SJSA1 (cell line): ENCODE measurements at places on chromosomes 13 and 19. TPM values are rescaled to one million over a fixed set of nuclear protein-coding genes. Genes with fewer than 3 reads are reported as not detected.

DNA sequence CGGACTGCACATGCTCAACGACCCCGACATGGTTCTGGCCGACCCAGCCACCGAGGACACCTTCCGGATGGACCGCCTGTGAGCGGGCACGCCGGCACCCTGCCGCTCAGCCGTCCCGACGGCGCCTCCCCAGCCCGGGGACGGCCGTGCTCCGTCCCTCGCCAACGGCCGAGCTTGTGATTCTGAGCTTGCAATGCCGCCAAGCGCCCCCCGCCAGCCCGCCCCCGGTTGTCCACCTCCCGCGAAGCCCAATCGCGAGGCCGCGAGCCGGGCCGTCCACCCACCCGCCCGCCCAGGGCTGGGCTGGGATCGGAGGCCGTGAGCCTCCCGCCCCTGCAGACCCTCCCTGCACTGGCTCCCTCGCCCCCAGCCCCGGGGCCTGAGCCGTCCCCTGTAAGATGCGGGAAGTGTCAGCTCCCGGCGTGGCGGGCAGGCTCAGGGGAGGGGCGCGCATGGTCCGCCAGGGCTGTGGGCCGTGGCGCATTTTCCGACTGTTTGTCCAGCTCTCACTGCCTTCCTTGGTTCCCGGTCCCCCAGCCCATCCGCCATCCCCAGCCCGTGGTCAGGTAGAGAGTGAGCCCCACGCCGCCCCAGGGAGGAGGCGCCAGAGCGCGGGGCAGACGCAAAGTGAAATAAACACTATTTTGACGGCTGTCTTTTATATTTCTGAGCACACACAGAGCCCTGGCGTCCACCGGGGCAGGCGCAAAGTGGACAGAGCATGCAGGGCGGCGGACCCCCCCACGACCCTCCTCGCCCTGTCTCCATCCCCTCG is 13.6 kb downstream of the COMP start:
- H3K36me3 ChIP-seq: no peaks in the 10 kb centered on the region
- H3K4me1 ChIP-seq: peaks cover 10% of the 10 kb centered on the region
- H3K27me3 ChIP-seq: no peaks in the 10 kb centered on the region
- DNase-seq: no peak
- no peak overlapping the region for H3K4me3 ChIP-seq
- H3K27ac ChIP-seq: no peak overlapping the region

The ZNF470 gene
- 0.60 and 2.3 TPM in 2 replicates for total RNA-seq

DNA sequence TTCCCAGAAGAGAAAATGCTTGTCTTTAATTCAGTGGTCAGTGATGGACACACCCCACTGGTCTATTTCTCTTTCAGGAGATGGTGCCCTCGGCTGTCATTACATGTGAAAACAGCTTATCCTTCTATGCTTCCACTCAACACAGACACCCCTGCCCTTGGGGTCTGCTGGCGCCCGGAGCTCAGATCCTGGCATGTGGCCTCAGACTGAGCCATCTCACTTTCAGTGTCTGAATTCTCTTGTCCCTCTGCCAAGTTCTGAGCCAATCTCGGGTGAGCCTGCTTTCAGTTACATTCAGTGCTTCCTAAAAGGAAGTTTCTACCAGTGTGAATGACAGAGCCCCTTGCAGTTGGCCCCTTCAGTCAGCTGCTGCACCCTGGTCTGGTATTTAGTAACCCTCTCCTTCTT is 293.6 kb downstream of the DNAJC15 start:
- no peak overlapping the region for H3K27ac ChIP-seq
- no peak for DNase-seq
- H3K27me3 ChIP-seq: no peaks in the 10 kb centered on the region
- H3K4me1 ChIP-seq: peaks cover 19% of the 10 kb centered on the region

DNA sequence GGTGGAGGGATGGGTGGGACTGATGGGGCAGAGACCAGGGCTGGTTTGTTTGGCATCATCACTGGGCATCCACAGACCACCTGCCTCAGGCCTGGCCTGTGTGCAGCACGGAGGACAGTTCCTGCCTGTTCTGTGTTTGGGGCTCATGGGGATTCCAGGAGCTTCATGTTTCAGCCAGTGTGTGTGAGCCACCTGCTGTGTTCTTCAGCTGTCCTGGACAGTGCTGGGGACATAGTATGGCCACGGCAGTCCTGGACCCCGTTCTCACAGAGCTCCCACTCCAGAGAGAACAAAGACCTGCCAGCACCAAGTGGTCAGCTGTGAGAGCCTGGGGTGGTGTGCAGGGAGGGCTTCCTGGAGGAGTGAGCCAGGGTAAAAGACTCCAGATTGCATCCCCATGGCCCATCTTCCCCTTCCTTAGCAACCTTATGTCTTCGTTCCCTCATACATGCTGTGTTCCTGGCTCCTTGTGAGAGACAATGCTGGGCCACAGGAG is 2.0 kb upstream of the CCDC97 start:
- peaks cover 23% of the 10 kb centered on the region for H3K4me1 ChIP-seq
- no peak for DNase-seq
- peaks cover 81% of the 10 kb centered on the region for H3K36me3 ChIP-seq
- H3K27me3 ChIP-seq: no peaks in the 10 kb centered on the region
- H3K27ac ChIP-seq: peak overlapping the region; percentile 21; the same call in 1 of the 2 replicates

- H3K4me3 ChIP-seq: no peak overlapping the region
- H3K27me3 ChIP-seq: no peaks in the 10 kb centered on the region
- peaks cover 15% of the 10 kb centered on the region for H3K4me1 ChIP-seq
- H3K36me3 ChIP-seq: no peaks in the 10 kb centered on the region
- no peak for DNase-seq
- no peak overlapping the region for H3K27ac ChIP-seq
Observed at GRCh38 chr13:41454170-41454569, 3.2 kb upstream of the RGCC start.

DNA sequence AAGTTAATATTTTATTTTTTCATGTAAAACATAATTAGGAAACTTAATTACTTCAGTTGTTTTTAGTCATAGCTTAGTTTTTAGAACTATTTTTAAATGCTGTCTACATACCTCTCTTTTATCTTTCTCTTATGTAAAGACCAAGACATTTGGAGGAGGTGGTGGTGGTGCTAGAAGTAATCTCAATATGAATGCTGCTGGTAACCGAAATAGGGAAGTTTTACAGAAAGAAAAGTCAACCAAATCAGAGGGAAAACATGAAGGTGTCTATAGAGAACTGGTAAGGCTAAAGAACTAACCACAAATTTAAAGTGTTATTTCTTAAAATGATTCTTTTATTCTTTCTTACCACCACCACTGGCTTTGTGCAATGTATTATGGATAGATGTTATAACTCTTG is 97.3 kb downstream of the TDRD3 start:
- no peak overlapping the region for H3K4me3 ChIP-seq
- H3K36me3 ChIP-seq: no peaks in the 10 kb centered on the region
- no peak overlapping the region for H3K27ac ChIP-seq
- DNase-seq: no peak
- H3K4me1 ChIP-seq: no peaks in the 10 kb centered on the region

- no peak for DNase-seq
- no peak overlapping the region for H3K27ac ChIP-seq
- peaks cover 15% of the 10 kb centered on the region for H3K4me1 ChIP-seq
- peaks cover 9% of the 10 kb centered on the region; the same call in 1 of the 2 replicates for H3K27me3 ChIP-seq
- H3K4me3 ChIP-seq: no peak overlapping the region
Observed at GRCh38 chr13:76890021-76890420, 3.8 kb upstream of the KCTD12 start.
